H9 (cell line): ENCODE measurements at places on chromosomes 6 and 20. TPM values are rescaled to one million over a fixed set of nuclear protein-coding genes. Genes with fewer than 3 reads are reported as not detected.

GRCh38 chr20:35611482-35611881 is 4.1 kb upstream of the SPAG4 start:
- DNase-seq, result no peak
- no peak overlapping the region for H3K27ac ChIP-seq
- no peaks in the 10 kb centered on the region for H3K36me3 ChIP-seq

DNA sequence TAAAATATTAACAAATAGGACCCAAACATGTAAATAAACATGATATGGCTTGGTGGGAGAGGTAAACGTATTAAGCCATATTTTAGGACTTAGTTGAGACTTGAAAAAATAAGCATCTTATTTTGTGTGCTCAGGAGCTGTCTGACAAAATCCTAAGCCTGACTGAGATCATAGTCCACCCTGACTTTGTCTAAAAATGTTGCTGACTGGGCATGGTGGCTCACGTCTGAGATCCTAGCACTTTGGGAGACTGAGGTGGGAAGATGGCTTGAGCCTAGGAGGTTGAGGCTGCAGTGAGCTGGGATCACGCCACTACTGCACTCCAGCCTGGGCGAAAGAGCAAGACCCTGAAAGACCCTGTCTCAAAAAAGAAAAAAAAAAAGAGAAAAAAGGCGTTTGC is 52.1 kb downstream of the AIG1 start:
- H3K27ac ChIP-seq, result no peak overlapping the region
- DNase-seq, result no peak
- no peaks in the 10 kb centered on the region for H3K27me3 ChIP-seq
- no peaks in the 10 kb centered on the region for H3K36me3 ChIP-seq
- H3K4me1 ChIP-seq, result no peaks in the 10 kb centered on the region

DNA sequence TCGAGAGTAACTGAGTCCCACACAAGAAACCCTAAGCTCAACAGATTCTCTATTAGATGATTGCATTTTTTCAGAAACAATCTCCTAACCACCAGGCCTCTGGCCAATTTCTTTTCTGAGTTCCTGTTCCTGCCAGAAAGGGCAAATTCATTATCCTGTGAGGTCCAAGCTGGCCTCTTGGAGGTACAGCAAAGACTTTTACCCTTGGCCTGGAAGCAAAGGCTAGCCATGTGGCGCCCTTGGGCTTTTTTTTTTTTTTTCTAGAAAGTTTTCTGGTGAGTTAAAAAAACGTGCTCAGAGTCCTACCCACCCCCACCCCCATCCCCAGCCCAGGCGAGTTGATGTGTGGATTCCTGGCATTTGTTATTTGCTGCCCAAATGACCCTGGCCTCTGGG is 59.0 kb upstream of the EEF1A1 start:
- peaks cover 11% of the 10 kb centered on the region; the same call in 1 of the 2 replicates for H3K4me1 ChIP-seq
- H3K4me3 ChIP-seq, result peak overlapping the region; percentile 50; the same call in 1 of the 2 replicates
- peak overlapping the region; percentile 98 for H3K27ac ChIP-seq
- H3K27me3 ChIP-seq, result no peaks in the 10 kb centered on the region
- DNase-seq, result peak; percentile 79
- H3K36me3 ChIP-seq, result peaks cover 19% of the 10 kb centered on the region

DNA sequence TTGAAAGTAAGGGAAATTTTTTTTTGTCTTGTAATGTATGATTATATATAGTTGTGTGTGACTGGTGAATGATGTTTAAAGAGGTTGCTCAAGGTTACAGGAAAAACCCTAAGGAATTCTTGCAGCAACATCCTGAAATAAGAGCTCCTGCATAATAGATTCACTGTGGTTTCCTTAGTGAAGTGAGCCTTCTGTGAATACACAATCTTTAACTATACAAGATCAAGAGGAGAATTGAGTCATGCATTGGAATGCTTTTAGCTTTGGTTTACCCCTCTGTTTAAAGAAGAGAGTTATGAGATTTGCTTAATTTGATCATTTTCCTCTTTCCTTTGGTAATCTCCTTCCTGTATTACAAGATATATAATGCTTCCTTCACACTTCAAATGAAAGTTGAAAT is 141.6 kb upstream of the EYA4 start:
- H3K27ac ChIP-seq, result no peak overlapping the region
- H3K27me3 ChIP-seq, result no peaks in the 10 kb centered on the region
- no peak for DNase-seq
- no peaks in the 10 kb centered on the region for H3K4me1 ChIP-seq
- H3K4me3 ChIP-seq, result no peak overlapping the region
- no peaks in the 10 kb centered on the region for H3K36me3 ChIP-seq

The GJA1 gene
- 528 and 530 TPM in 2 replicates for total RNA-seq

The BIRC7 gene
- total RNA-seq, result 0.31 TPM in 1 of 2 replicates, not detected in the other

The ANGPT4 gene
- 0.07 and 0.11 TPM in 2 replicates for total RNA-seq

The BTN1A1 gene
- total RNA-seq, result 0.15 and 0.18 TPM in 2 replicates

The DACT2 gene
- total RNA-seq, result 1.6 and 1.8 TPM in 2 replicates

The PCSK2 gene
- total RNA-seq, result 1.5 and 2.8 TPM in 2 replicates
